ENCODE measurements at places on chromosomes 3 and 15.
A peak's percentile ranks its signal among the peaks of the same experiment; 100 is the strongest.

DNA sequence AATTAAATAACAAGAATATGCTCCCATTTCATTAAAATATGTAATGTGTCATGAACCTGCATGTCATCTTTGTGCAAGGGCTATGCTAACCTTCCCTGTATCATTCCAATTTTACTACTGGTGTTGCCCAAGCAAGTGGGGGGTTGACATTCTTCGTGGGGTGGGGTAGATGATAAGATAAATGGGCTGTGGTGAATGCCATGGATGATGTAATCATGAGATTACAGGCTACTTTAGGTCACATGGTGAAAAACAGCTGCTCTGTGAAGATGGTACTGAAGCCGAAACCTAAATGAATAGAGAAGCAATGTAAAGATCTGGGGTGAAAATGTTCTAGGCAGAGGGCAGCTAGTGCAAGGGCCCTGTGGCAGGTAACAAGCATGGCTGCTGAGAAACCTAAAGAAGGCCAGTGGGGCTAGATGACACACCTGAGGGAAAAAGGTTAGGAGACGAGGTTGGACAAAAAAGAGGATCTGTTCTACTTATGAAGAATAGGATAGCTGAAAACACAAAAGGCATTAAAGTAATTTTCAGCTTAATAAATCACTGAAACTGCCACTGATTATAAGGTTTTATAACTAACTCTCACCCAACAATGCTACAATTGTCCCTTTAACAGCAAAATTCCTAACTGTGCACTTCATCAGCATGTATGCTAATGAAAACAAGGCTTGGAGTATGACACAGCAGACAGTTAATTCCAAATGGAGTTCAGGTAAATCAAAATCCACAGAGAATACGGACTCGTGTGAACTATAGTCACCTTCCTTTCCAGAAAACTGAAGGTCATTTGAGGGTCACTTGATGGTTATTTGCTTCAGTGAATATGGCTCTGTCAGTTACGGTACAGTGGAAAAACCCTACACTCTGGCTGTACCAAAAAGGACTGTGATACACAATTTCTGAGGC is 35.0 kb downstream of the MTMR10 start:
- DNase-seq, result peak; percentile 71

- no peak for DNase-seq
Measured at GRCh38 chr3:68103811-68104210, 449.4 kb upstream of the SUCLG2 start.

- no peak for DNase-seq
Measured at GRCh38 chr3:157355276-157355675, 81.4 kb upstream of the PTX3 start.

DNA sequence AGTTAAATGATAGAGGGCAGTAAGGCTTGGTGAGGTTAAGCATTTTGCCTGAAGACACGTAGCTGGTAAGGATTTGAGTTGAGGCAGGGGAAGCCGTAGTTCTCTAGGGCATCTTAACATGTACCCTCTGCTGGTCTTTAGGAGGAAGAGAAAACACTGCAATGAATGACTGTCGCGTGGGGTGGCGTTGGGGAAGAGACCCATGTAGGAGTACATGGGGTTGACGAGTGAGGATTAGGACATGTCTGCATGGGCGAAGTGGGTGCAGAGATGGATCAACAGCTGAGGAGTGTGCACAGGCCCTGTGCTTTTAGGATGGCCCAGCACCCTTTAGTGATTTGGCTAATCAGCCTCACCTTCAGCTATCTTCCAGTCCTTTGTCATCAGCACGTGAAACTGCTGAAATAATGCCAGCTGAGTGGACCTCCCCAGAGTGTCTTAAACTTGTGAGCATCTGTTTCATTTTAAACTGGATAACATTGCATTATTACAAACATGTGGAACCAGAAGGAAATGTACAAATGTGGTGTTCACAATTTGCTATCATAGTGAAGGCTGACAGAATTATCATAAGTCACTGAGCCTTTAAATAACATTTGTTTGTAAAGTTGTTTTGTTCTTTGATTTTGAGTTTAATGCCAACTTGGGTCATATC is 15.3 kb downstream of the P2RY14 start:
- no peak for DNase-seq

DNA sequence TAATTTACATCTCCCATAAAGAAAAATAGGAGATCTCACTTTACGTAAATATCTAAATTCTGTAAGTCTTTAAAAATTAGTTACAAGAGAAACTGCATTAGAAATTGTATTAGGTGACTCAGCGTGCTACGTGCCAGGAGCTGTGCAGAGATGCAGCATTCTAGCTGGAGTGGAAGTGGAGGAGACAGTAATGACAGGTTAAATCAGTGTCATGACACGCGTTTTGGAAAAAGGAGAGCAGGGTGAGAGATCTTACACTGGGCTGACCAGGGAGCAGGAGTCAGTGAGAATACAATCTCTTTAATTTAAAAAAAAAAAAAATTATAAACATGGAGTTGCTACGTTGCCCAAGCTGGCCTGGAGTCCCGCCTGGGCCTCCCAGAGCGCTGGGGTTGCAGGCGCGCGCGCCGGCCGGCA is 635 bp downstream of the TUBGCP5 start:
- DNase-seq, result no peak

GRCh38 chr3:173548261-173548660 is 150.7 kb downstream of the NLGN1 start:
- no peak for DNase-seq

DNA sequence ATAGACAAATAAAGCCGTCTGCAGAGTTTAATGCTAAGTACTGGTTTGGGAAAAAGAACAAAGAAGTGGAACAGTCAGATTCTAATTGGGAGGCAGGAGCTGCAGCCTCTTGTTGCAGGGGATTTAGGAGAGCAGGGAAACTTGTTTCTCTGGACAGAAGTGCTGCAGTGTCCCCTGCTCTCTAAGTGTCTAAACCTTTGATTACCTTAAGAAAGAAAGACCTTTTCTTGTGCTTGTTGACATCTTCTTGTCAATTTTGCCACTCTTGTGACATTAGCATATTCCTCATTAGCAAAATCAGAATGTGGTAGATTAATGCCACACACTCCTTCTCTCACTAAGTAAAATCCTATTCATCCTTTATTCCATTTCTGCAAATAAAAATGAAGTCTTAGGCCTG is 38.8 kb downstream of the TRAT1 start:
- no peak for DNase-seq

GRCh38 chr3:54211097-54211496 is 88.7 kb downstream of the CACNA2D3 start:
- no peak for DNase-seq

DNA sequence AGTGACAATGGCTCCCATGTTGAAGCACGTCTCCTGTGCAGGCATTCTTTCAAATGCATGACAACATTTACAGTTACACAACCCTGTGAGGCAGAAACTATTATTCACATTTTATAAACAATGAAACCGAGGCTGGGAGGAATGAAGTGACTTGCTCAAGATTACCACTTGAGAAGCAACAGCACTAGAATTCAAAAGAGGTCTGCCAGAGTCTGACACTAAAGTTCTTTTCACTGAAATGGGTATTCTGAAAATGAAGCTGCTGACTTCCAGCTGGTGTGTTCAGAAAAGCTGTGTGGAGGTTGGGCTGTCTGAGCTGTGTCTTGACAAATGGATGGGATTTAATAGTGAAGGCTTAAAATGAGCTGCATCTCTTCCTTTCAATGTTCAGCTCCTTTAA is 104.4 kb downstream of the THSD4 start:
- DNase-seq, result no peak

- DNase-seq, result peak; percentile 53
Measured at GRCh38 chr15:40328751-40329150, 5.3 kb downstream of the INAFM2 start.
